Stimulated activated CD8-positive, alpha-beta memory T cell treated with anti-CD3 and anti-CD28 coated beads, Interleukin-4, amount 100 ng/mL, for 1 hour (primary cell): ENCODE measurements at places on chromosomes 2 and 18.

- DNase-seq = no peak
Observed at GRCh38 chr2:192195548-192196418, 1.1 kb upstream of the TMEFF2 start.

DNA sequence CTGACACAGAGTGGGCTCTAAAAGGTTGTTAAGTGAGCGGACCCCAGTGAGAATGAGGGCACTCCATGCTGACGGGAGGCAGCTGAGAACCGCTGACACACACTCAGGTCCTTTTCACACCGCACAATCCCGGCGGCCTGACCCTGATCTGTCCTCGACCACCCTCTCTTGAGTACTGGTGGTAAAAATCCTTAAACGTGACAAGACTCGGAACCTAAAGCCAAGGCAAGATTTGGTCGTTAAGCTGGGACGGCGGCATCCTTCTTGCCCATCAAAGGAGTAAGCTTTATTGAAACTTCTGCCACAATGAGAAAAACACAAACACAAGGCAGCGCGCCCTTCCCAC, 569 bp downstream of the TMX3 start:
- DNase-seq = no peak

- DNase-seq = no peak
Observed at GRCh38 chr2:198973181-198973580, 484.6 kb downstream of the SATB2 start.

GRCh38 chr18:6088432-6088831, 193.1 kb upstream of the TMEM200C start:
- no peak for DNase-seq

- no peak for DNase-seq
Observed at GRCh38 chr18:48694295-48694694, 155.5 kb downstream of the CTIF start.

- DNase-seq = no peak
Observed at GRCh38 chr2:112693596-112693995, 27.2 kb upstream of the NT5DC4 start.

GRCh38 chr18:21267400-21267799, 25.4 kb downstream of the GREB1L start:
- DNase-seq = no peak
